ENCODE measurements at places on chromosomes 2 and 18.

GRCh38 chr2:99573634-99574251 lies 83.9 kb upstream of the REV1 start:
- no peak for DNase-seq

GRCh38 chr2:44285174-44285573 lies 9.9 kb downstream of the SLC3A1 start:
- no peak for DNase-seq

DNA sequence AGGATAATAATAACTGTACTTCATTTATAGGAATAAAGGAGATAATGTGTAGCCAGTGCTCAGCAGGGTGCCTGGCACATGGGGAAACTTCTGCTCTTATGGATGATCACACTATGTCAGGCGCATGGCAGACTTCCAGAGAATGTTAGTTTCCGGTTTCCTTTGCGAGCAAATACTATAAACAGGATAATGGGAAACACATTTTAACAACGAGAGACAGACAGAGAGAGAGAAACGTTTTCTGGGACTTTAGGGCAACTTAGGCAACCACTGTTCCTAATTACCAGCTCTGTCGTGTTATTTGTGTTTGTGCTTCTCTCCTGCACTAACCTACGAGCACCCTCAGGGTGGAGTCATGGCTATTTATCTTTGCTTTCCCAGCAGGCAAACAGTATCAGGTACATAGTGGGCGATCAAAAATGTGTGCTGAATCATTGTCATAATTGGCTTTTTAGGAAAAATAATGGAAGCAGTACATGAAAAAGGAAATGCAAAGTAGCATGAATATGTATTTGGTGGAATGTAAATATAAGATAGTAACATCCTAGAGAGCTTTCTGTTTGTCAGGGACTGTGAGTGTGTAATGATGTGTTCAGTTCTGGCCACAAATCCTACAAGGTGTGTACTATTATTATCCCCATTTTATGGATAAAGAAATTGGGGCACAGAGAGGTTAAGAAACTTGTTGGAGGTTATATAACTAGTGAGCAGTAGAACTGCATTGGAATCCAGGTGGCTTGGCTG lies 36.8 kb upstream of the IGFBP2 start:
- no peak for DNase-seq

GRCh38 chr2:149601141-149601796 lies 13.7 kb upstream of the MMADHC start:
- no peak for DNase-seq

- no peak for DNase-seq
These were observed 107.1 kb downstream of the LYPD6B start for GRCh38 chr2:149145314-149146295.

- no peak for DNase-seq
These were observed 215.7 kb downstream of the MGAT5 start for GRCh38 chr2:134469516-134470115.

DNA sequence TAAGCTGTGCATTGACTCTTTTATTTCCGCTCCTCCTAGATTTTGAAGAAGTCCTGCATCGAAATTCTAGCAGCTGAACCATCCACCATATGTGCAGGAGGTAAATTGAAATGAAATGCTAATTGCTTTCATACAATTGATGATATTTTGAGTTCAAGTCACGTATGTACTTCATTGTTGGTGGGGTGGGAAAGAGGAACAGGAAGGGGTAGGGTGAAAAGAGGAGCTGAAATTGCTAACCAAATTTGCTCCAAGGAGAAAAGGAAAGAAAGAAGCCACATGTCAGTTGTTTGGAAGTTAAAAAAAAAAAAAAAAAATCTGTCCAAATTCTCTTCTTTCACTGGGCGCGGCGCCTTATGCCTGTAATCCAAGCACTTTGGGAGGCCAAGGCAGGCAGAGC lies 77.8 kb downstream of the ANTXR1 start:
- no peak for DNase-seq

DNA sequence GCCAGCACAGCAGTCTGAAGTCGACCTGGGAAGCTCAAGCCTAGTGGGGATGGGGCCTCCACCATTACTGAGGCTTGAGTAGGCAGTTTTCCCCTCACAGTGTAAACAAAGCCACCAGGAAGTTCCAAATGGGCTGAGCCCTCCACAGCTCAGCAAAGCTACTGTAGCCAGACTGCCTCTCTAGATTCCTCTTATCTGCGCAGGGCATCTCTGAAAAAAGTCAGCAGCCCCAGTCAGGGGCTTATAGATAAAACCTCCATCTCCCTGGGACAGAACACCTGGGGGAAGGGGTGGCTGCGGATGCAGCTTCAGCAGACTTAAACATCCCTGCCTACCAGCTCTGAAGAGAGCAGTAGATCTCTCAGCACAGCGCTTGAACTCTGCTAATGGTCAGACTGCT lies 218.4 kb upstream of the VRK2 start:
- no peak for DNase-seq

DNA sequence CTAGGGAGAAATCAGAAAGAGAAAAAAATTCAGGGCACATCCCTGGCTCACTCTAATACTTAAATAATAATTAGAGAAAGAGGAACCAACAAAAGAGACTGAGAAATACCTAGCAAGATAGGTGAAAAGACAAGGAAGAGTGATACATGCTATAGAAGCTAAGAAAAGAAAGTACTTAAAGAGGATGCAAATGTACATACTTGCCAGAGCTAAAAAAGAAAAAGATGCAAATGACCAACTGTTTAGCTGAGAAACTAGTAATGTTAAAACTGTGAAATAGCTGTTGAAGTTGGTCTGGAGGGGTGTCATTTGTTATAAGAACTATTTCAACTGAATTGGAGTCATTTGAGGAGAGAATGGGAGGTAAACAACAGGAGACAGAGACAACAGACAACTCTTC lies 412.2 kb downstream of the SPAG16 start:
- no peak for DNase-seq

DNA sequence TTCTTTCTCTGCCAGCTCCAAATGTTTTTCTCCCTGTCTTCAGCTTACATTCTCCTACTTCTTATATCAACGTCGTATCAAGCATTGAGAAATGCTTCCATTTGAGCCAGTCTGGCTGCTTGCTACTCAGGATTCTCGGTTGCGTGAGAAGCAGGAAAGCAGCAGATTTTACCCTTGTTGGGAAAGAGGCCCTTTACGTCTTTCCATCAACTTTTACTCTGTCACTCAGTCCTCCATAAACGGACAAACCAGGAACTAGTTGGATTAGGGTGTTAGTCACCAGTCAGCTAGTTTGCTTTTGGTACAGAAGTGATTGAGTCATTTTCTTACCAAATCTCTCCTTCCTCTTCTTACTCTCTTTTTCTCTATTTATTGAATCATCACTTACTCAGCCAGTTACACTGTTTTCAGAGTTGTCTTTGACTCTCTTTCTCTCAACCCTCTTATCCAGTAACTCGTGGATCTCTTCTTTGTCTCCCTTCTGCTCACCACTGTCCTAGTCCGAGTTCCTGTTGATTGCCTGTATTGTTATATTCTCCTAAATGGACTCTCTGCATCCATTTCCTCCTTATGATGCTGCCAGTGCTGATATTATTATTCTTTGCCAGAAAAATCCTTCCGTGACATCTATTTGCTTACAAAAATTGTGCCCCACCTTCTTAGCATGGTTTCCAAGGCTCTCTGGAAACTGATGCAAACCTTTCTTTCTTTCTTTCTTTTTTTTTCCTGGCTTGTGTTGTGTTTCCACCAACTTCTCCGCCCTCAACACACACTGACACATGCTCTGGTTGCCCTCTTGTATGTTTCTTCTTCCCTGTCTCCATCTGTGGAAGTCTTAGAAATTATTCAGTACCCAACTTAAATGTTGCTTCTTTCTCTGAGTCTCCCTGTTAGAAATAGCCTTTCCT lies 61.5 kb downstream of the VRK2 start:
- no peak for DNase-seq

- DNase-seq: no peak
These were observed 1.1 kb upstream of the SULT6B1 start for GRCh38 chr2:37189452-37190153.

- no peak for DNase-seq
These were observed 60.8 kb downstream of the MTHFD2 start for GRCh38 chr2:74259191-74259590.

GRCh38 chr2:120815292-120815691 lies 79.6 kb downstream of the GLI2 start:
- no peak for DNase-seq

GRCh38 chr2:177724398-177725287 lies 332.1 kb downstream of the AGPS start:
- DNase-seq: peak; percentile 53

All from head of caudate nucleus (tissue), 42 donors.